ENCODE measurements at places on chromosomes 13 and 19.

DNA sequence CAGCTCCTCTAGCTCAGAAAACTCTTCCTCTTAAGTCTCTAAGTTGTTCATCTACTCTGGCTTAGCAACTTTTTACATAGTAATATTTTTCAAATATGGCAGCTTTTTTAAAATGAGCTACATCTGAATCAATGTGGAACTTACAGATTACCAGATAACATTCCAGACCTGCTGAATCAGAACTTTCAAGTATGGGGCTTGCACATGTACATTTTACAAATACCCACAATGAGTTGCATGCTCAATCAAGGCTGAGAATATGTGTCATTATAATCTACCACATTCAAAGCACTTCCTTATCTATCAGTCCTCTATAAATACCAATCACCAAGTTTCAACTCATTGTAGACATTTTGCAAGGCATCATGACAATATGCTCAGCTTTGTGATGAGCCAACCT, 383.1 kb downstream of the FGF14 start:
- no peak for DNase-seq

GRCh38 chr13:37995092-37995491, 125.5 kb upstream of the TRPC4 start:
- DNase-seq = no peak

GRCh38 chr13:108322206-108322824, 52.8 kb downstream of the TNFSF13B start:
- DNase-seq = no peak

DNA sequence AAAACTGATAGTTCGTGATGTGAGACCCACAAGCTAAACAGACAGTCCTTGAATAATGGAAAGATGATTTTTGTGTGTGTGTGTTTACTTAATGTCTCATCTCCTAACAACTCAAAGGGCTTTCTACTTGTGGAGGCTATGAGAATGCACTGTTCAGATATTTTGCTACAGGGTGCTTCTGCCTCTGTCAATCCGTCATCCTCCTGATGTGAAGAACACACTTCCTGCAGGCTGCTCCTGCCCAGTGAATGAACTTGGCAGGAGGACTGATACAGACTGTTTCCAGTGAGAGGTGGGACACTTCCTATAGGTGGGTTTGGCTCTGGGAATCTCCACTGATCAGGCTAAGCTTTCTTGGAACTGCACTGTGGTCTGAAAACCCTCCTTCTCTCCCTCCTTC, 168.4 kb upstream of the STARD13 start:
- no peak for DNase-seq

DNA sequence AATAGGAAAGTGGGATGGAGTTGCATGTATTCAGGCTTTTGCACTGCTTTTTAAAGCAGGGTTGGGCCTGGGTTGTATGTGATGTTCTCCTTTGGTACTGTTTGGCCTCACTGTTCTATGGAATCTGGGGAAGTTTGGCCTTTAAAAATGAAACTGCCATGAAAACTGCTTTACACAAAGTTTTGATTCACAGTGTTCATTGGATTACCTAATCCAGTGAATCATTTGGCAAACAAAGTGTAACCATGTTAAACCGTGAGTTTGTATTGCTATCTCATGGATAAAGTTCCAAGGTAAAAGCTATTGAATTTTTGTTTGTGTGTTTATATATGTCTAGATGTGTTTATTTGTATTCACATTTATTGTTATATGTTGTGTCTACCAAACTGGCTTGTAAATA, 1658.6 kb downstream of the OLFM4 start:
- no peak for DNase-seq

DNA sequence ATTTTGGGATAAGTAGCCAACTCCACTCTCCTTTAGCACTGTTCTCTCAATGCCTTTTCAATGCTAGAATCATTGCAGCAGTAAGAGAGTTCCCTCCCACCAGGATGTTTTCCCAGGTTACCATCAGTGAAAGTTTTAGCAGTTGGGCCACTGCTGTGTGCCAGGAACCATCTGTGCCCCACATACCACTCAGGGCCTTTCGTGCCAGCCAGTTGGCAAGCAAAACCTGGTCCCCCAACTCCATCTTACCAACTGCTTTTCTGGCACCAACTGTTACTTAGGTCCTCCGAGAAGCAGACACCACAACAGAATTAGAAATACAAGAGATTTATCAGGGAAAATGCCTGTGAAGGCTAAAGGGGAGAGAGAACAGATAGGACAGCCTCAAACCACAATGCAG, 533.4 kb upstream of the NBEA start:
- no peak for DNase-seq

DNA sequence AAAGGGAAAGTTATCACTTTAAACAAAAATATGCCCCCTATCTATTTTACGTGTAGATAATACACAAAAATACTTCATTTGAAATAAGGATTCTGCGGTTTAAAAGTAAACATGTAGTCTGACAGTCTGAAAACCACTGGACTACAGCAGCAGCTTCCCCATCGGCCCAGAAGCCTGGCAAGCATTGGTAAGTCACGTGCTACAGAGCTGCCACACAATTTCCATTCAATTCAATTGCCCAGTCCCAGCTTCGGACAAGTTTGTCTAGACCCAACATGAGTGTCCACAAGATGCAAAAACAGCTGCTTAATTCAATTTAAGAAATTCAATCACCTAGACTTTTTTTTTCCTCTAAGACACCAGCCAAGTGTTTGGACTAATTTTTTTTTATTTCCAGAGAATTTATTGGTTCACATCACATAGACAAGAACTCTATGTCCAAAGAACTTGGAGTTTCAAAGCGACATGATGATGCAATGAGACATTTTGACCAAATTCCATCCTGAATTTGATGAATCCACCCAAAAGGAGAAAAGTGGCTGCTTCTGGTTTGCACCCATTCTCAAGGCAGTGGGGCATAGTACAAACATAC, 458.9 kb downstream of the COG6 start:
- no peak for DNase-seq

- DNase-seq = no peak
These were observed 38.5 kb downstream of the NAXD start for GRCh38 chr13:110653851-110654250.

DNA sequence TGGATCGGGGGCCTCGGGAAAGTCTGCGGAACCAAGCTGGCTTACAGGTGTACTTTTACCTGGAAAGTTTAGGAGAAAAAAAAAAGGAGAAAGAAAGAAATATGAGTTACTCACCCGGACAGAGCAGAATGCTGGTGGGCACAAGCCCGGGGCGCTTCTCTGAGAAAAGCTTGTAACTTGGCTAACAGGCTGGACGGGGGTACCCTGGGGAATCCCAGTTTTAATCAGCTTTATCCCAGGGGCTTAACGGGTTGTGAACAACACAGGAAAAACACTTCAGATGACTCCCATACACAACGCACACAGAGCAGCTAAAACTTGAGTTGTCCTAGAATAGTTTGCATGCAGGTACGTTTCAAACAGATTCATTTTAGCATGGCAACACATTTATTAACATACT, 37.3 kb downstream of the KLF2 start:
- DNase-seq = no peak

DNA sequence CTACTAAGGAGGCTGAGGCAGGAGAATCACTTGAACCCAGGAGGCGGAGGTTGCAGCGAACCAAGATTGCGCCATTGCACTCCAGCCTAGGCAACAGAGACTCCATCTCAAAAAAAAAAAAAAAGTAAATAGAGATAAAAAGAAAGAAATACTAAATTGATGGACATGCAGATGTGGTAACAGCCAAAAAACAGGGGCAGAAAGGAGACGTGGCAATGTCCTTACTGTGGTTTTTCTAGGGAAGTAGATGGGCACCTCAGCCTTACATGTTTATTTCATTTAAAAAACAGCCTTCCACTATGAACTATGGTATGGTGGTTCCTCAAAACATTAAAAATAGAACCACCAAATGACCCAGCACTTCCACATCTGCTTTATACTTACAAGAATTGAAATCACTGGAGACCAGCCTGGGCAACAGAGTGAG, 6.5 kb upstream of the EIF3G start:
- DNase-seq = no peak

GRCh38 chr13:48648446-48648845, 5.3 kb upstream of the CYSLTR2 start:
- no peak for DNase-seq

- DNase-seq = peak; percentile 60
These were observed 455 bp downstream of the TPT1 start for GRCh38 chr13:45340422-45341033.

DNA sequence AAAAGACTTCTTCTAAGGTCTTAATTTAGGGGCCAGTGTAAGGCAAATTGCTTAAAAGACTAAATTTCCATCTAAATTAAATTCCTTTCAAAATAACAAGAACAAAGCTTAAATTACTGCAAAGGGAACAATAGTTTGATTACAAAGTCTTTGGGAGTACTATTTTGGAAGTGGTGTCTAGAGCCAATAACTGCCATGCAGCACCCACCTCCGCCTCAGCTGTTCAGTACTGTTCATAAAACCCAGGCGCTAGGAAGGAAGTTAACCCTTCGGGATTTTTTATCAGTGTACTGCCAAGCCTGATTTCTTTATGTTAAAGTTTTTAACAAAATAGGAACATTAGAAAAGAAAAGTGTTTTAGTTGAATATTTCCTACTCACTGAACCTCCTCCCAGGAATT, 210.1 kb downstream of the LIG4 start:
- DNase-seq = no peak

- DNase-seq = peak; percentile 23
These were observed 10.0 kb downstream of the COL5A3 start for GRCh38 chr19:10000171-10000826.

- DNase-seq = no peak
These were observed 862.3 kb downstream of the SLITRK1 start for GRCh38 chr13:83019986-83020385.

- DNase-seq = no peak
These were observed 933.8 kb downstream of the PCDH9 start for GRCh38 chr13:66296328-66296727.

DNA sequence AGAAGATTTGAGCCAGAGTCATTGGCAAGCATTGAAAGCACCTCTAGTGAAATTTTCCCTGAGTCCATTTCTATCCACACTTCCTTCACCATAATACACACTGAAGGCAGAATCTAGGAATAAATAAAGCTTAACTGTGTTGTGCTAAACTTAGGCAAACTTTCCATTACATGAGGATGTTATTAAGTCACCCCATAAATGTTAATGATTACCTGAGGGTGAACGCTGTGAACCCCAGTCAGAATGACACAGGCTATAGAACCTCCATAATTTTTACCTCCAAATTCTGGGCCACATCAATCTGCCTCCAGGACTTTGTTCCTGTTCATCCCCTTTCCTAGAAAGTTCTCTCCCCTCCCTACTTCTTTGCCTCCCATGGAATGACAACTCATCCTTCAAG, 71.0 kb downstream of the RAP2A start:
- DNase-seq = no peak

DNA sequence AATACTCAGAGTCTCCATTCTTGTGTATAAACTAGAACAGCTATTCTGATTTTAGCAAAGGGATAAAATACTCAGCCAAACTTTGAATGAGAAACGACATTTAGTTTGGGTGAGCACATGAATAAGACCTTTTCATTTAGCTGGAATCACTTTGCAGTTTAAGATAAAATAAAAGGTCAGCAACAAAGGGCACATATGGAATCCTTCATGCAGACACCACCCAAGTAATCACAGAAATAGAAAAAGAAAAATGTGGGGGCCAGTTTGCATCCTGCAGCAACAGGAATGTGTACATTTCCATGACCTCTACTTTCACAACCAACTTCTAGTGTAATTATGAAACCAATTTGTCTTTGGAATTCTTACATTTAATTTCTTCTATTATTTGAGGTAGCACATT, 1637.4 kb downstream of the PCDH9 start:
- DNase-seq = no peak

DNA sequence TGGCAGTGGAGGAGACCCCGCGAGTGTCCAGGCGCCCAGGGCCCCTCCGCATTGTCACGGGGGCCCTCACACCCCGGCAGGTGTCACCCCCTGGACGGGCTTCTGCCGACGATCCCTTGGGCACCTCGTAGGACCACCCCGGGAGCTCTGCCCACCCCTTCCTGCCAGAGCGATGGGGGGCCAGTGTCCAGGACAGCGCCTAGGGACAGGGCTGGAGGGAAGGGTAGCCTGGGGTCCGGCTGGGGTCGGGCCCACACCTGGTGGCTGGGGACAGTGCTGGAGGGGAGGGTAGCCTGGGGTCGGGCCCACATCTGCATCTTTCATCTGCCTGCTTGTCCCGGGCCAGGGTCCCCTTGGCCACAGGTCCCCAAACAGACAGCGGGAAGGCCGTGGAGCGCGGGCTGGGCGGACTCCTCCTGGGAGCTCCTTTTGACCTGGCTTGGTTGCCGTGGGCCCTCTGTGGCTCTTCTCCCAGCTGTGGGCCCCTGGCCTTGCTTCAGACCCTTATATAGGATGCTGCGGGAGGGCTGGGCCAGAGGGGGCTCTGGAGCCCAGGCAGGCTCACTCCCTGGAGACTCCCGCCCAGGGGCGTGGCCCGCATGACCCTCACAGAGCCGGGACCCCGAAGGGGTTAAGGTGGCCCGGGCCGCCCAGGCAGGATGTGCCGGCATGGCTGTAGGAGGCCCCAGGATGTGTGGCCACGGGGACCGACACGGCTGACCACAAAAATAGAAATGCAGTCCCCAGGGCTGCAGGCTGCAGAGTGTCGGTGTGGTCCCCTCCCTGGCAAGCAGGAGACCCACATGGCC, 74.1 kb upstream of the MCF2L start:
- DNase-seq = no peak

- no peak for DNase-seq
These were observed 115.7 kb upstream of the STARD13 start for GRCh38 chr13:33401238-33401637.

DNA sequence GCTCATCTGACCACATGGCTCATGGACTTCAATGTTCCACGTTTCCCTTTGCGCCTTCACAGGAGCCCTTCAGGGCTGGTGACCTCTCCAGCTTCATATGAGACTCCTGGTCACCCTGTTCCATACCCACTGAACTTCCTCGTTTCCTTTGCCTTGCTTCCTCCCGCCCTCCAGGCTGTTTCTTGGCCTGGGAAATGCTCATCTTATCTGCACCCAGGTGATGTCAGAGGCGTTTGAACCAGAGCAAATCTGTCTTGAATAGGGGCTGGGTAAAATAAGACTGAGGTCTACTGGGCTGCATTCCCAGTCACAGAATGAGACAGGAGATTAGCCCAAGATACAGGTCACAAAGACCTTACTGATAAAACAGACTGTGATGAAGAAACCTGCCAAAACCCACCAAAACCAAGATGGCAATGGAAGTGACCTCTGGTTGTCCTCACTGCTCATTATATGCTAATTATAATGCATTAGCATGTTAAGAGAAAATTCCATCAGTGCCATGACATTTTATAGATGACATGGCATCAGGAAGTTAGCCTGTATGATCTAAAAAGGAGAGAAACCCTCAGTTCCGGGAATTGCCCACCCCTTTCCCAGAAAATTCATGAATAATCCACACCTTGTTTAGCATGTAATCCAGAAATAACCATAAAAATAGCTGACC, 102.7 kb downstream of the DCLK1 start:
- DNase-seq = no peak

DNA sequence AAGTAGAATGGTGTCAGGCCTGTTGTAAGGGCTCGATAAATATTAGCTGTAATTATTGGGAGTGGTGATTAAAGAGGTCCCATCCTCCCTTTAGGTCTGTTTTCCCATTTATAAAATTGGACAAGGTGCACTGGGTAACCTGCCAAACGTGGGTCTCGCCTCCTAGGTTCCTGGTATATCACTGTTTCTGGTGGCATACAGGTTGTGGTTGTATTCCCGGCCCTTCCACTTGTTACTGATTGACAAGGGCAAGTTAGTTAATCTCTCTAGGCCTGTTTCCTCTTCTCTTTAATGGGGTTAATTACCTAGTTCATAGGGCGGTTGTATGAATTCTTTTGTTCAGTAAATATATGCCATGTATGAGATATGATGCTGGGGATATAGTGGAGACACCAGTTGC, 1.5 kb downstream of the PPP2R1A start:
- no peak for DNase-seq

GRCh38 chr13:101390461-101390860, 25.8 kb downstream of the NALCN start:
- no peak for DNase-seq
